ENCODE measurements at places on chromosomes 3 and 15. TPM values are rescaled to one million over a fixed set of nuclear protein-coding genes. Genes with fewer than 3 reads are reported as not detected.

Gene COMMD4
- 97.4 TPM for total RNA-seq

DNA sequence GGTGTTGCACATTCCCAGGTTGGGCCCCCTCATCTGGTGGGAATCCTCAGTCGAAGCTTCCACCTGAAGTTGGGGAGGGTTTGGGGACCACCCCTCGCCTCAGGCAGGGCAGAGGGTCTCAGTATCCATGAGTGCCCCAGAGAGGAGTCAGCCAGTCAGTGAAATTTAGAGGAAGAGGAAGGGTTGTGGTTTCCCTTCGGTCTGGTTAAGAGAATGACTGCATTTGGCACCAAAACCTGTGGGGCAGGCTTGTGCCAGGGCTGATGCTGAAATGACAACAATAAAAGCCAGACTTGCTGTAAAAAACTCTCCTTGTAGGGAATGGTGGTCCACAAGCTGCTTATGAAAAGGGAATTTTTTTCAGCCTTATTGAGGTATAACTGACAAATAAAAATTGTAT is 22.6 kb downstream of the LMCD1 start:
- peaks cover 31% of the 10 kb centered on the region for H3K27me3 ChIP-seq
- no peak overlapping the region for H3K4me3 ChIP-seq
- no peak overlapping the region for H3K27ac ChIP-seq
- H3K4me1 ChIP-seq, result peaks cover 2% of the 10 kb centered on the region
- peaks cover 2% of the 10 kb centered on the region for H3K36me3 ChIP-seq

Gene U2SURP
- 201 TPM for total RNA-seq

DNA sequence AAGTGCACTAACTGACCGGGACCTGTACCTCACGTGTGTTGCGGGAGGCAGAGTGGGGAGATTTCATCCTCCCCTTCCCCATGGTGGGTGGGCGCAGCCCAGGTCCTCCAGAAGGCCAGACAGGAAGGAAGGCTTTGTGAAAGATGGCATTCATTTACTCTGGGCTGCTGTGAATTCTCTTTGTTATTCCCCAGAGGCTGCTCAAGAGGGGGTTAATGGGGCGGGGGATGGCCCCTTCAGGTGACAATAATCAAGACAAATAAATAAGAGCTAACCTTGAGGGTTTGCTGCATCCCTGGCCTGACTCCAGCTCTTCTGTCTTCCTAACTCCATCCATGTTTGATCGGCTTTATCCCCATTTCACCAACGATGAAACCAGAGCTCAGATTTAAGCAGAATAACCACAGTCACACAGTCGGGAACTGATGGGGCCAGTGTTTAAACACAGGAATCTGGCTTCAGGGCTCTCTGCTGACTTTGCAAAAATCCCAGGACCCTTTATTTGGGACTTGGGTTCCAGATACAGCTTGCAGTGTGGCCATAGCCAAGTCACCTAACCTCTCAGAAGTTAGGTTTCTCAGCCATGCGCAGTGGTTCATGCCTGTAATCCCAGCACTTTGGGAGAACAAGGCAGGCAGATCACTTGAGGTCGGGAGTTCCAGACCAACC is 16.5 kb downstream of the PIF1 start:
- H3K36me3 ChIP-seq, result no peaks in the 10 kb centered on the region
- no peak overlapping the region for H3K27ac ChIP-seq
- peaks cover 3% of the 10 kb centered on the region for H3K4me1 ChIP-seq
- no peaks in the 10 kb centered on the region for H3K27me3 ChIP-seq
- no peak overlapping the region for H3K4me3 ChIP-seq

Gene ADGRG7
- not detected for total RNA-seq

Gene NEK10
- 0.80 TPM for total RNA-seq

Gene LSAMP
- not detected for total RNA-seq

DNA sequence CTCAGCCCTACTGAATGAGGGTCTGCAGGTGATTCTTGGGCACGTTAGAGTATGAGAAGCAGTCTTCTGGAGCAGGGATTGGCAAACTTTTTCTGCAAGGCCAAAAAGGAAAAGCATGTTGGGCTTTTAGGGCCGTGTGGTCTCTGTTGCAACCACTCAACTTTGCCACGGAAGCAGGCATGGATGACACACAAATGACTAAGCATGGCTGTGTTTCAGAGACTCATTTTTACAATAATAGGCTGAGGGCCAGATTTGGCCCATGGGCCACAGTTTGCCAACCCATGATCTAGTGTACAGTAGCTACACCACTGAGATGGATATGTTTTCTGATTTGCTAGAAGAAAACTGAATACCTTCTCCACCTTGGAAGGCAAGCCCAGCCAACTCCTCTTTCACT is 66.1 kb upstream of the PRICKLE2 start:
- H3K4me3 ChIP-seq, result no peak overlapping the region
- peaks cover 6% of the 10 kb centered on the region for H3K27me3 ChIP-seq
- DNase-seq, result no peak
- H3K27ac ChIP-seq, result no peak overlapping the region

DNA sequence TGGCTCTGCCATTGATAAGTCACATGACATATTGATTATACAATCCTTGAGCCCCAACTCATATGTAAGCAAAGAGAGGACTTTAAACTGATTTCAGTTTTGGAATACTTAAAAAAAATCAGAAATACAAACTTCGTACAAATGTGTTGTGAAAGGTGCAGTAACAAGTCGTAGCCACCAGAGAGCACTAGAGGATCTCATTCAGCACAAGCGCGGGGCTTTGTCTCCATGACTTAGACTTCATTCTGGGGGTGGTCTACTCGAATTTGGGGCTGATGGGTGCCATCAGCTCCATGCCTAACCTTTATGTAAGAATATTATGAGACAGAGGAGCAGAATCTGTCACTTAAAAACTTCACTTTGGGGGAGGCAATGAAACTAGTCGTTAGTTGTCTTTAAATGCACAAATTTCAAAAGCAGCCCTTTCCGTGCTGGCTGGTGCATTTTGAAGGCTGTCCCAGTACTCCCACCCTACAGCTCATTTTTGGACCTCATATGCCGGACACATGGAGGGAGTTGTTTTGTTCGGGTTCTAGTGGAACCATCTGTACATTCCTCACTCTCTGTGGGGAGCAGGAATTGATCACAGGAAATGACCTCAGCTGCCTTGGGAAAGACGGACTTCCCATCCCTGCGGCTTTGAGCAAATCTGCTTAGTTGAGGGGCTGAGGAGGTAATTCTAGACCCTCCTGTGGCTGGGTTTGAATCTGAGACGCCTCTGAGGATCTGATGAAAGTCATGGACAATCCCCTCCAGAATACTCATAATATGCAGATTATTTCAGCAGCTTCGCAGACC is 27.5 kb upstream of the MASP1 start:
- peaks cover 55% of the 10 kb centered on the region for H3K27me3 ChIP-seq
- peak overlapping the region; percentile 44 for H3K4me3 ChIP-seq
- H3K27ac ChIP-seq, result no peak overlapping the region

GRCh38 chr3:109081746-109082510 is 36.0 kb downstream of the MORC1 start:
- DNase-seq, result peak; percentile 20
- H3K27me3 ChIP-seq, result peaks cover 30% of the 10 kb centered on the region
- no peak overlapping the region for H3K27ac ChIP-seq
- no peak overlapping the region for H3K4me3 ChIP-seq

DNA sequence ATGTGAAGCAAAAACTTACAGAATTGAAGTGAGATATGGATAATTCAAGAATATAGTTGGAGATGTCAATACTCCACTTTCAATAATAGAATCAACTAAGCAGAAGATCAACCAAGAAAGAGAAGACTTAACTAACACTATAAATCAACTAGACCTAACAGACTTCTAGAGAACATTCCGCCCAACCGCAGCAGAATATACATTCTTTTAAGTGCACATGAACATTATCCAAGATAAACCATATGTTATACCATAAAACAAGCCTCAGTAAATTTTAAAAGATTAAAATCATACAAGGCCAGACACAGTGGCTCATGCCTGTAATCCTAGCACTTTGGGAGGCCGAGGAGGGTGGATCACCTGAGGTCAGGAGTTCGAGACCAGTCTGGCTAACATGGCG is 5.5 kb upstream of the TEX55 start:
- H3K4me1 ChIP-seq, result no peaks in the 10 kb centered on the region
- no peak overlapping the region for H3K4me3 ChIP-seq
- no peak overlapping the region for H3K27ac ChIP-seq
- no peaks in the 10 kb centered on the region for H3K27me3 ChIP-seq
- no peak for DNase-seq

DNA sequence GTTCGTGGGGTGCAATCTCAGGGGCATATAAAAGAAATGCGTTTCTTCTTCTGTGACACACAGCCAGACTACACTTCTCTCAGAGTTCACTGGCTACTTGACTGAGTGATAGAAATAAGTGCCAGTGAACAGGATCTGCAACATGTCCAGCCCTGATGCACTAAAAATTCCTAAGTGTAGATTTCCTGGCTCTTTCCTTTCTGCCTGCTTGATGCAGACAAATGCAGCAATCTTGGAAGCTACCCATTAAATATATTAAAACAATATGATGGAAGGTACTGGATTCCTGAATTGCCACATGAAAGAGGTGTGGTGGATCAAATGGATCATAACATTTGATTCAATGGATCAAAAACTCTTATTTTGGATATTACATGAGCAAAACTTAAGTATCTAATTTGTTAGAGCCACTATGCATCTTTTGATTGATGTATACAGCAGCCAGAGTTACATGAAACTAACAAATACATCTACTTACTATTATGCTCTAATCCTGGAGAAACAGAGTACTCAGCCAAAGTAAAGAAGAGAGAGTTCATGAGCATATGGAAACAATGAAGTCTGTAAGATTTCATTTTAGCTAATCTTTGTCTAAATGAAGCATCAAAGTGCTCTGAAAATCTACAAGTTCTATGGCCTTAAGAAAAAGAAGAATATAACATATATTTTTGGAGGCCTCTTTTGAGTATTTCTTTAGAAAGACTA is 222.6 kb downstream of the ZNF385D start:
- no peak overlapping the region for H3K27ac ChIP-seq
- no peak overlapping the region for H3K4me3 ChIP-seq
- no peaks in the 10 kb centered on the region for H3K4me1 ChIP-seq
- DNase-seq, result no peak

GRCh38 chr15:70374096-70374495 is 276.4 kb upstream of the TLE3 start:
- H3K36me3 ChIP-seq, result peaks cover 1% of the 10 kb centered on the region
- H3K27me3 ChIP-seq, result peaks cover 22% of the 10 kb centered on the region
- no peaks in the 10 kb centered on the region for H3K4me1 ChIP-seq
- DNase-seq, result no peak
- no peak overlapping the region for H3K4me3 ChIP-seq
- H3K27ac ChIP-seq, result no peak overlapping the region

Gene GMPPB
- 43.6 TPM for total RNA-seq

Gene HTR3E
- not detected for total RNA-seq

- no peaks in the 10 kb centered on the region for H3K27me3 ChIP-seq
- H3K27ac ChIP-seq, result no peak overlapping the region
These were observed 75.7 kb upstream of the PRR23C start for GRCh38 chr3:139120086-139121056.

Gene SYNPR
- not detected for total RNA-seq

GRCh38 chr3:39361252-39361927 is 21.8 kb upstream of the SLC25A38 start:
- peak overlapping the region; percentile 70 for H3K27ac ChIP-seq
- peaks cover 4% of the 10 kb centered on the region for H3K36me3 ChIP-seq
- peaks cover 33% of the 10 kb centered on the region for H3K4me1 ChIP-seq
- peak overlapping the region; percentile 47 for H3K4me3 ChIP-seq
- peak; percentile 29 for DNase-seq
- H3K27me3 ChIP-seq, result no peaks in the 10 kb centered on the region

DNA sequence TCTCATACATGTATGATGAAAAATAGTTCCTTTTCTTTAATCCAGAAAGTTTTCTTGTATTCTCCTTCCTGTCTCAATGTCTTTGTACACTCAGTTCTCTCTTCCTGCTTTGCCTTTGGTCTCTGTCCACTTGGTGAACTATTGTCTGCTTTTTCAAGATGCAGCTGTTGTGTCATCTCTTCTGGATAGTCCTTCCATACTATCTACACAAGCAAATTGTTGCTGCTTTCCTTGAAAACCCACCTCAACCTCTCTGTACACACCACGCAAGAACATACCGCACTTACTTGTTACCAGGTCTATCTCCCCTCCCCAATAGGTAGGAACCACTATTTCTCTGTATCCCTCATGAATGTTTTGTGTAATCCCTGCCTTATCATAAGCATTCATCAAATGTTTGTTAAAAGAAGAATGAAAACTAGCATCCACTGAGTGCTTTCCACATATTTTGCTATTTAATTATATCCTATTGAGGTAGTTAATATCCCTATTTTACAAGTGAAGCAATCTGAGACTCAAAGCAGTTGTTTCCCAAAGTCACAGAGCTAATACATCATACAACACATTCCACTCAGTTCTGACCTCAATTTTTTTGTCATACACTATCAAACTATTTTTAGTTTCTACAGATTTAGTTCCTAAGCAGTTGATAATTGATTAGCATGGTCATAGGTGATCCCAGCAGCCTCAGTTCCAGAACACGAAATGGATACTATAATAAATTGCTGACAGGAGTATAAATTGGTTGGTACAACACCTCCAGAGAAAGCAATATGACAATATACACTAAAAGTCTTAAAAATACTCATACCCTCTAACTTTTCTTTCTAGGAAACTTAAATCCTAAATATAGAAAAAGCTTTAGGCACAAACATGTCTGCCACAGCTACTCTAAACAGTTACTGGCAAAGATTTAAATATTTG is 19.6 kb downstream of the HACL1 start:
- H3K27me3 ChIP-seq, result no peaks in the 10 kb centered on the region
- H3K27ac ChIP-seq, result no peak overlapping the region
- no peak for DNase-seq
- peaks cover 4% of the 10 kb centered on the region for H3K36me3 ChIP-seq
- peaks cover 1% of the 10 kb centered on the region for H3K4me1 ChIP-seq

DNA sequence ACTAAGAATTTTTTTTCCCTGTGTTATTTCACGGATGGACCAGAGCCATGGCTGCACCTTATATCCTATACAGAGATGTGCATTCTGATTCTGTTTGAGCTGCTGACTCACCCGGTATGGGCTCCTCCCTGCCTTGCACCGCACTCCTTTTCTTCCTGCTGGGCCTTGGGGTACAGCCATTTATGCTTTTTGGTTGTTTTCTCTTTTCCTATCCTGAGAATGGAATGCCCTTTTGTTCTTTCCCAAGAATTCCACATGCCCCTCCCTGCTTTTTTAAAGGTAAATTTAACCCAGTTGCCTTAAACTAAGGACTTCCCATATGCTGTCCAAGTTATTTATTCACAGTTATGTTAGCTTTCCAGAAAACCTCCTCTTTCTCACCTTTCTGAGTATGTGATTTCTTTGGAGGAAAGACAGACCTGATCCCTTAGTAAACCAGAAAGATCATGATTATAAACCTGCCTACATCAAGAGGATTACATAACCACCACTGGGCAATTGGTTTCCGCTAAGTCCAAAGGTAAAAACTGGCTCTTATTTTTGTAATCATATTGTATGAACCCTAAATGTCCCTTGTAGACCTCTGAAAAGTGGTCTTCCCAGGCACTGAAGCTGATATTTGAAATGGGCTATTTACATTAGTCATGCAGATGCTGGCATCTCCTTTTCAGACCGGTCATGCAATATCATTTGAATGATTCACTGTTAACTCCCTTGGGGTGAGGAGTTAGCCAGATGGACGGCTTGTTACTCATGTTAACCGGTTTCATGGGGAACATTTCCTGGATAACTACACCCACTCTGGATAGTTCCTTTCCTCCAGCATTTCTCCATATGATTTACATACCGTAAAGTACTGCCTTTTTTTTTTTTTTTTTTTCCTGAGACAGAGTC is 45.5 kb downstream of the TMOD3 start:
- no peaks in the 10 kb centered on the region for H3K27me3 ChIP-seq
- DNase-seq, result no peak
- H3K36me3 ChIP-seq, result peaks cover 19% of the 10 kb centered on the region
- peaks cover 11% of the 10 kb centered on the region for H3K4me1 ChIP-seq
- no peak overlapping the region for H3K27ac ChIP-seq
